ENCODE measurements at places on chromosomes 2 and 18.

DNA sequence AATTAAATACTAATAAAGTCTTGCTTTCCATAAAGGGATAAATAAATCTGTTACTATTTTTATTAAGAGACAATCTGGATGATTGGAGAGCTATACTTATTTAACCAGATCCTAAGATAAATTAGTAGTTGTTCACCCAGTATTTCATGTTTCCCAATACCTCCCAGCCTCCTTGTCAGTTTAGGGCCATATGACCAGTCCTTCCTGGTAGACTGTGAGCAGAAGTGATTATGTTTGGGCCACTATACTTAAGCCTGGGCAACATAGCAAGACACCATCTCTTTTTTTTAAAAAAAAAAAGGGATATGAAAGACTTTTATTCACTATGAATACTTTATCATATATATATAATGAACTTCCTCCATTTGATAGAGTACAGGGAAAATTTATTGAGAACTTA, 48.8 kb upstream of the PPM1B start:
- no peak for DNase-seq

DNA sequence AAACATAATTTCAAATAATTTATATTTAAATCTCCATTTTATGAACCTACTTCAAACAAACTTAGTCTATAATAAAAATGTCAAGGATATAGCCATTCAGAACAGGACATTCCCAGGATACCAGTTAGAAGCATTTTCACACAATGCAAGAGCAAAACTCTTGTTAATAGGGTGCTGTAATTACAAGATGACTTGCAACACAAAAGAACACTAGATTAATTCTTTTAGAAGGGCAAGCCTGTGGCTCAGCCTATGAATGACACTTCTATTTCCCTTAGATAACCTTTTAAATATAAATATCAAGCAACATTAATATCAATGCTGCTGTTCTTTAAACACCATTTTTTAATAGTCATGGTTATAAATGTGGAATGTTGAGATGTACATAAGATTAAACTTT, 157.9 kb upstream of the SCN7A start:
- DNase-seq: no peak

- DNase-seq: no peak
These were observed 45.6 kb upstream of the ITGAV start for GRCh38 chr2:186544255-186544675.

DNA sequence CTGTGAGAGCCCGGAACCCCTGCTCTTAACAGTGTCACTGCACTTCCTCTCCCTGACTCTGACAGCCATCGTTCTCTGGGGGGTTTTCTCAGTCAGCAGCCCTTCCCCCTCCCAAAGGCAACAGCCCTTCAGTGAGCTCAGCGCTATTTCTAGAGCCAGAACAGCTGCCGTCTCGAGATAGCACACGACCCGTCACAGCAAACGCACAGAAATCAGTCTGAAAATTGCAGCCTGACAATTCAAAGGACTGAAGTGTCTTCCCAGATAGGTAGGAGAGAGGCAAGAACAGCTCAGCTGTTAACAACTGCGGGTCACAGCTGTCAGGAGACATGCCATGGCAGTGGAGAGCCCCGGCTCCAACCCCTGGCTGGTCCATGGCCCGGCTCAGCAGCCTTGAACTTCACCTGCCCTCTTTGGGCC, 45.4 kb downstream of the ST8SIA5 start:
- no peak for DNase-seq

GRCh38 chr2:49794396-49794795, 640.1 kb upstream of the FSHR start:
- no peak for DNase-seq

DNA sequence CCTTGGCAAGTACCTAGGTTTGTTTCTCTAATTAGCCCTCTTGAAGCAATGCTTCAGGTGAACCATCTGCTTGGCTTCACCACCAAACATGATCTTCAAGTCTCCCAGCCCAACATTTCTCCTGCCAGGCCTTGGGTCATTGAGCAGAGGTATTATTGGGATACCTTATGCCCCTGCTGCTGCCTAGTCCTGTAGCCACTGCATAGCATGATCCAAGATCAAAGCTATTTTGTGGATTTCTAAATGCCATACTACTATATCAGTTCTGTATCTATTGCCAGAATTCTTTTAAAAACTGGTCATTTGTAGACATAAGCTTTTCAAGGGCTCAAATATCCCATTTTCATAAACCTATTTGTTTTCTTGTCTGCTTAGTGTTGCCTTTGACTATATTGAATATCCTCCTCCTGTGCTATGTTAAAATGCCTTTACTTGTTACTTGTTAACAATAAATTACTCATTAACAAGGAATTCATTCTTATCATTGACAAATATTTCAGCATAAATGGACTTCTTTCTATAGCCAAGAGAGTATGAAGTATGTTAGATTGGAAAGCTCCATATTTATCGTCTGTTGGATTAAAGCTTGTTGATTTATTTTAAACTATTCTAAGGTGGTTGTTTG, 204.5 kb upstream of the RBBP8 start:
- no peak for DNase-seq

GRCh38 chr2:201797175-201797840, 9.0 kb upstream of the CDK15 start:
- no peak for DNase-seq

DNA sequence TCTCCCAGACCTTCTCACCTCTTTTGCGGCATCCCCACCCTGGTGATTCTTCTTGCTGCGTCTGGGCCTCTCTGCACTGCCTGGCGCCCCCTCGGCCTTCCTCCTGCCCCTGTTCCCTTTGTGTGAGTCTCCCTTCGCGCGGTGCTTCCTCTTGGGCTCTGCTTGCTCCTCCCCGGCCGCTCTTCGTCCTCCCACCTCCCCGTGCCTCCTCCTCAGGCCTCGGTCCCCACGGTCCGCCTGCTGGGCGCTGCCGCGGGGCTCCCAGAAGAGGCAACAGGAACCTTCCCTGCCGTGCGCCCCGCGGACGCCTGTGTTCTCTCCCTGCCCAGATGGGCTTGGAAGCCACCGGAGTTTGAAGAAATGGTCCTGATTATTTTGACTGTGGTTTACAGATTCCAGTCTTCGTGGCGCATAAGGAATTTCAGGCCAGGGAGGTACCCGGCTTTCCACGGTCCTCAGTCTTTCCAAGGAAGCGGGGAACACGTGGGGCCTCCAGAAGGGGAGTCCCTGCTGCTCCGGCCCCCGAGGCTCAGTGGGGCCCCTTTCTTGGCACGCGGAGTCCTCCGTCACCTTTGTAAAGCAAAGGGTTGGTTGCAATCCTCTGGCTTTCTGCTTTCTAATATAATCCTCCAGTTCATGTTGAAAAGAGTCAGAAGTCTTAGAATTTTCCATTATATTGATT, 13.1 kb downstream of the RNU2-63P start:
- no peak for DNase-seq

DNA sequence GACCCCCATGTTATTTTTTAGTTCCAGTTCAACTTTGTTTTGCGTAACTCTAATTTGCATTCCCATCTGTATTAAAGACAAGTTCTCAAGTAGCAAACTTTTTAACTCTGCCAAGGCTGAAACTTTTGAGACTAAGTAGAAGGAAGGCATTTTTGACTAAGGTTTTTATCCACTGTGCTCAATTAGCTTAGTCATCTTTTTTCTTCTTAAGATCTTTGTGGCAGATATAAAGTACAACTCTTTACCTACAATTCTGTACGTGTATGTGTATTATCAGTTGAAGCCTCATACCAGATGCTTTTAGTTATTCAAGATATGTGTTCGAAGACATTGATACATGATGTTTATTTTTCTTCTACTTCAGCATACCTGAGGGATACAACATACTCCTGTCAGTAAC, 41.6 kb downstream of the CREB1 start:
- no peak for DNase-seq

GRCh38 chr2:84314250-84314649, 144.8 kb downstream of the SUCLG1 start:
- no peak for DNase-seq

All from NCI-H1436 treated with DMSO at 0.1 percent for 48 hours (cell line).